ENCODE measurements at places on chromosomes 16 and 17.

DNA sequence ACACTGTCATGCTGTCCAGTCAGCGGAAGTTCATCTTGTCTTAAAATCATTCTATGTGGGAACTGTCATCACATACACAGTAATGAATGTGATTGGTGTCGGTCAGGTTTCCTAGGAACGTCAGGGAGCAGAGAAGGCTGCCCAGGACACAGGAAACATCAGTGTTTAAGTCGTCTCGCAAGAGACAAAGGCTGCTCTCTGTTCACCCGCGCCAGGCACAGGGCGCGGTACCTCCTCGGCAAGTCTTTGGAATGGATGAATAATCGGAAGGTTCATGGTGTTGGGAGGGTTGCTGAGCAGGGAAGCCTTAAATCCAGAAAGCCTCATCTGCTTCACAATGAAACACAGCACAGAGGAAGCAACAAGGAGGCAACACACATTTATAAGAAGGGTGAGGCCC, 148.2 kb downstream of the CPPED1 start:
- DNase-seq = no peak

- no peak for DNase-seq
Measured at GRCh38 chr17:5893741-5894140, 176.4 kb upstream of the WSCD1 start.

GRCh38 chr16:4520913-4521312, 17.7 kb downstream of the CDIP1 start:
- DNase-seq = no peak

GRCh38 chr17:27937025-27937546, 43.9 kb upstream of the LYRM9 start:
- no peak for DNase-seq

DNA sequence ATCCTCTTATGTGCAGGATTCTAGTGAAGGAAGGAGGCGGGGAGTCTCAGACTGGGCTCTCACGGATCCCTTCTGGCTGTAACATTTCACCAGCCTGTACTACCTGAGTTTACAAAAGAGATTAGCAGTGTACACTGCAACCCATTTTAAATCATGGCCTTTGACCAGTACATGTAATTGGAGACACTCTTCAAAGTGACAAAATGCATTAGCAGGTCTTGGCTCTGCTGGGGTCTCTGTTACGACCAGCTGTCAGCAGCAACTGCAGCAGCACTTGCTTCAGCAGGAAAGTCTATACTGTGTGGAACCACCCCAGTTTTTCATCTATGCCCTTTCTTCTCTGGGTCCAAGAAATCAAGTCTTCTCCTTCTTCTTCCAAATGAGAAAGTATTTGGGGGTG, 322.8 kb upstream of the ASIC2 start:
- DNase-seq = no peak

GRCh38 chr17:59333836-59334235, 2.4 kb downstream of the YPEL2 start:
- no peak for DNase-seq

DNA sequence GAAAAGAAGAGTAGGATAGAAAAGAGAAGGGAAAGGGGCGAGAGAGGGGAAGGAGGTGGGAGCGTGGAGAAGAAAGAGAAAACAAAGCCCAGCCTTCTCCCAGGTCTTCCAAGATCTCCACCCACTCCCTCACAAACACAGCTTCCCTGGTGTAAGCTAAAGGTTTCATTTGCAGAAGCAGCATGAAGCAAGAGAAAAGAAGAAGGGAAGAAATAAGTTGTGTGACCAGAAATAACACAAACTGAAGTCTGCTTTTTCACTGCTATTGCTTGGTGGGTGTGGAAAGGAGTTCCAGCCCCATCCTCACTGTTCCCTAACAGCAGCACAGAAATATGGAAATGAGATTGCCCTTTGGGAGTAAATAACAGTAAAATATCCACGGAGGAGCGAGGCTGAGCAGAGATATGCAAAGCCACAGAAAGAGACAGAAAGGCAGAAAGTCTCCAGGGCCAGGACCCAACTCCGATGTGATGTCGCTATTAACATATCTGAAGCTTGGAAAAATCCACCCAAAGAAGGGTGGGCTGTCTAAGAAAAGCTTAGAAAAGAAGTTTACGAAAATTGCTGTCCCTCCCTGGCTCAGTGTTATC, 10.3 kb upstream of the GAS7 start:
- no peak for DNase-seq

GRCh38 chr17:7307686-7308624, 527 bp downstream of the EIF5A start:
- DNase-seq = peak; percentile 65

GRCh38 chr16:71754652-71755051, 30.2 kb upstream of the PHLPP2 start:
- DNase-seq = no peak

GRCh38 chr17:79078476-79079190, 4.0 kb downstream of the ENGASE start:
- DNase-seq = no peak

DNA sequence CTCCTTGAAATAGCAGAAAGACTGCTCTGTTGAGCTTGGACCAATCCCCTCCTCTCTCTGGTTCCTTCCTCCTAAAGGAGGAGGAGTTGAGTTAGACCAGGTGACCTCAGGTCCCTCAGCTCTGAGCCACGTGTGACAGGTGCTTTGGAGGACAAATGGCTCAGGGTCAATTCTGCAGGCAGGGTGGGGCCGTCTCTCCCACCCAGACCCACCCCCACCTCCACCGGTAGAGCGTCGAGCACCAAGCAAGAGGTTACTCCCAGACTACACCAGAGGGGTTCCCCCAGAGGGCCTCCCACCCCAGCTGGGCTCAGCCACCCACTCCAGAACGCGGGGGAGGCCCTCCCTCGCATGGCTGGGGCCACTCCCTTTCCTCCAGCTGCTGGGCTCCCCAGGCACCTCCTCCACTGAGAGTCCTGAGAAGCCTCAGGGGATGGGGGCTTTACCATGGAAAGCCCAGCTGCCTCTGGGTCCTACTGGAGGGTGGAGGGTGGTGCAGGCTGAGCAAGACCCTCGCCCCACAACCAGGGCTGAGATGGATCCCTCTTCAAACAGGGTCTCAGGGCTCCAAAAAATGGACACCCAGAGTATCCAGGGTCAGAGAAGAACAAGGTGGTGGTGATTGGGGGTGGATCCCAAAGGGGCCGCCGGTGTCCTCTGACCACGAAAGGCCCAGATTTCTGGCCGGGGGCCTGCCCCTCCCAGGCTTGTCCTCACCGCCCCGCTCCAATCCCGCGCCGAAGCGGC, 7.6 kb downstream of the MYO1C start:
- DNase-seq = no peak

DNA sequence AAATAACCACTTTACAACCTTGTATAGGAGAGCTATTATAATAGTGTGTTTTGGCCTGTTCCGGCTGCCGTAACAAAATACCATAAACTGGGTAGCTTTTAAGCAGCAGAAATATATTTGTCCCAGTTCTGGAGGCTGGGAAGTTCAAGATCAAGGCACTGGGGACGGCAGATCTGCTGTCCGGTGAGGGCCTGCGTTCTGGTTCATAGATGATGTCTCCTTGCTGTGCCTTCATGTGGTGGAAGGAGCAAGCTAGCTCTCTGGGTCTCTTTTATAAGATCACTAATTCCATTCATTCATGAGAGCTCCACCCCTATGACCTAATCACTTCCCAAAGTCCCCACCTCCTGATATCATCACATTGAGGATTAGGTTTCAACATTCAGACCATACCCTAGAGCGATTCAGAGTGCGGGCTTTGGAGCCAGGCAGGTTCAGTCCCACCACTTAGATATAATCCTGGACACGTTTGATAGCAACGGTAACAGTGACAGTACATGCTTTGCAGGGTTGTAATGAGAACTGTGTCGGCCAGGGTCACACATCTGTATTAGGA, 76.2 kb upstream of the ZFHX3 start:
- no peak for DNase-seq

- no peak for DNase-seq
Measured at GRCh38 chr16:12094537-12095265, 118.2 kb downstream of the SNX29 start.

GRCh38 chr17:2029911-2030778, at the start of gene DPH1:
DPH1 (plus strand) TSS chr17:2030153; CDS start chr17:2030170, 17 bp downstream.
- DNase-seq = peak; percentile 82

- DNase-seq = no peak
Measured at GRCh38 chr17:45666641-45667040, 117.5 kb upstream of the CRHR1 start.
